ENCODE measurements at places on chromosomes 3 and 15.

DNA sequence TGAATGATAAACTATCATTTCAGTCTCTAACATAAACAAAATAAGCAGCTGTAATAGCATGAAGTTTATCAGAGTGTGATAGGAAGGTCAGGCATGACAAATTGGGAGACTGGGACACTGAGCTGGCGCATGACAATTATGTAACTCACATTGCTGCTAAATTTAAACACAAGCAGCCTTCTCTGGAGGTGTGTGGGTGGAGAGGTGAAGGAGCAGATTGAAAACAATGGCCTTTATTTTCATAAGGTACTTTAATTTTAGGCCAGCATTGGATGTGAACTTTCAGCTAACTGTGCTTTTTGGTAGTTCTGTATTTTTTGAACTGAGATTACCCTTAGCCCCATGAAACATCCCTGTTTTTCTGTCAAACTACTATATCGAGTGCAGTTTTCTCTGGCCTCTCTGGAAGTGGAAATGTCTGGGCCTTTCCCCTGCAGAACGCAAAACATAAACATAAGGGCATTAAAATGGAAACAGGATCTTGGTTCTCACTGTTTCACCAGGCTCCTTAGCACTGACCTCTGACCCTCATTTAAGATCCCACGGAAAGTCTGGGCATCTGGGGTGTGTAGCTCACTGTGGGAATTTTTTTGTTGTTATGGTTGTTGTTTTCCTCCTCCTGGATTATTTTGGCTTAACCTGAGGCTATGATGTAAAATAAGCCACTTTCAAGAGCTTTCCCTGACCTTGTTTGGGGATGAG lies 160.1 kb upstream of the DPH6 start:
- peak; percentile 21 for DNase-seq

GRCh38 chr3:195119461-195120266 lies 151.3 kb downstream of the XXYLT1 start:
- peak; percentile 33 for DNase-seq

DNA sequence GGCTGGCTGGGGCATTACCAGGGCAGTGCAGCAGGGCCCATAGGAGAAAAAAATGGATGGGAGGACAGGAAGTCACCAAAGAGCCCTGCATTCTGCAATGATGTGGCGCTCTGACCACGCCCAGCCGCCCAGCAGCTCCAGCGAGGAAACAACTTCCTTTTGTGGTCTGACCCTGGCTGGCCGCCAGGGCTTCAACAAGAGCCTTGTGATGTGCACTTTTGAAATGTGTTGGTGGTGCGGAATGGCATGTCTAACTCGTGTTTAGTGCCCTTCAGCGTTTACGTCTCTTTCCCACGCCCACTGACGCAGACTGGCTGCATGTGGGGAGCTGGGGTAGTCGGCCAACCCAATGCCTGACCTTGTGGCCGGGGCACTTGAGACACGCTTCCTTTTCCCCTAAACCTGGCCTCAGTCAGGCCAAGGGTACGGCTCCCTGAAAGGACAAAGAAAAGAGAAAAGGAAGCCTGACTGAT lies 81.9 kb upstream of the CTNNB1 start:
- no peak for DNase-seq

- DNase-seq: no peak
Measured at GRCh38 chr3:175404027-175404426, 544.9 kb downstream of the NAALADL2 start.

GRCh38 chr3:67382536-67382935 lies 271.9 kb downstream of the SUCLG2 start:
- no peak for DNase-seq

GRCh38 chr15:31102039-31102321 lies 455 bp upstream of the TRPM1 start:
- no peak for DNase-seq

DNA sequence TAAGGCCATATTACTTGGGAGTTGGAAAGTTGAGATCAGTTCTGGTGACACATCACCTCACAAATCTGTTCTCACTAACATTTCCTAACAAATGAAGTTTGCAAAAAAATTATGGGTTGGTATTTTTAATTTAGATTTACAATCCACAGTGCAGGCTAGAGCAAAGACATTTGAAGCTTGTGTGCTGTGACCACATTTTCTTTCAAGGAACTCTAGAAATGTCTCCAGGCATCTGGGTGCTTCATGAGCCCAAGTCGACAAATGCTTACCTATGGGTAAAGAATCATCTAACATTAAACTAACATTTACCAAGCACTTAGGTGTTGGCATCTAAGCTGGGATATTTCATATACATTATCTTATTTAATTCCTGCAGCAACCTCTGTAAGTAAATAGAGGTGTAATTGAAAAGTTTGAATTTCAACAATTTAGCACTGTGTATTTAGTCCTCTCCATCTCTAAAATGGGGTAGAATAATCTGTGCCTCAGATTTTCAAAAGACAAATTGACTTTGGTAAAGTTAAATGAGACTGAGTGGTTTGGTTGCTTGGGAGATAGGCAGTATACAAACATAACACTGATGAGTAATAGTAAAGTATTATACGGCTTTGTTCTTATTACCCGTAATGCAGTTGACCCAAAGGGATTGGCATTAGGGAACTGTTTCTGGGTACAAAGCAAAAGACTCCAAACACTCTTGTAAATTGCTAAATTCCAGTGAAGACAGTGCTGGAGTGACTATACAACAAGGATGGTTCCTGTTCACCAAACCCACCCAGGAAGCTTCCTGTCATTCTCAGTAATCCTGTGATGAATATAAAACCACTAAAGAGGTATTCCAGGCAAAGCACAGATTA lies 162.5 kb downstream of the TPRG1 start:
- no peak for DNase-seq

DNA sequence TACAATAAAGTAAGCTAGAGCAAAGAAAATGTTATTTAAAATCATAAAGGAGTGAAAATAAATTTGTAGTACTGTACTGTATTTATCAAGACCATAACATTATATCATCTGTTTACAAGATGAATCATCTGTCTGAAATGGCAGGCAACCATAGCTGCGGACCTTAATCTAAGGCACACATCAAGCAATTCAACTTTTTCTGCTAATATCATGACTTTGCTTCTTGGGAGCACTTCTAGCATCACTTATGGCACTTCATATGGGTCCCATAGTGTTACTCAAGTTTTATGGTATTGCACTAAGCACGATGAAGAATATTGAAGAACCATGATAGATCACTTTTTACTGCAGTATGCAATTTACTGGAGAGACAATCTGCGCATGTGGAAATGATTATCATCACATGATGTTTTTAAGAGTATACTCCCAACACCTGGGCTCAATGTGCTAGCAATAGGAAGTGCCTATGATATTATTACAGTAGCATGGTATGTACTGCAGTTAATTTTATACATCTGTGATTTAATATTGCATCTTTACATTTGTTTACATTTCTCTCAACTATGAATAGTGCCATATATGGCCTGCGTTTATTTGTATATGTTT lies 137.7 kb upstream of the NECTIN3 start:
- no peak for DNase-seq

DNA sequence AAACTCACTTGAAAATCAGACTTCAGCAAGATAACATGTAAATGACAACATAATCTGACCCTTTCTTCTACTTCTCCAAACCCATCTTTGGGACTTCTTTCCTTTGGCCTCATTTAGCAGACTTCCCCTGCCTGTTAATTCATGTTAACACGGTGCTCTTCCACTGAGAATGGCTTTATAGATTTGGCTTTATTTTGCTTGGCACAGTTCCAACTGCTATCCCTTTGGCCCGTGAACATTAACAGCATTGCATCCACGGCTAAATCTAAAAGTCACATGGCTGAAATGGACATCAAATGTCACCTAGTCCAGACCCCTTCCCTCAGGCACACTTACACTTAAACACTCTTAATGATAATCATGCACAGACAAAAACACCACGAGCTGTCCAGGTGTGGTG lies 3.8 kb downstream of the ZMAT3 start:
- DNase-seq: no peak

GRCh38 chr15:91073077-91073476 lies 27.0 kb upstream of the SV2B start:
- DNase-seq: no peak

Data from nephron progenitor cell (in vitro differentiated cells).